ENCODE measurements at places on chromosomes 3 and 15. TPM values are rescaled to one million over a fixed set of nuclear protein-coding genes. Genes with fewer than 3 reads are reported as not detected.

AAGAB gene
- total RNA-seq = 55.8 TPM

STARD9 gene
- 1.7 TPM for total RNA-seq

AZI2 gene
- total RNA-seq = 61.2 TPM

MORC1 gene
- total RNA-seq = not detected

KY gene
- total RNA-seq = 0.96 TPM

RETNLB gene
- not detected for total RNA-seq

CD80 gene
- total RNA-seq = not detected

CAMP gene
- not detected for total RNA-seq
